Esophagus squamous epithelium (tissue), 5 donors: ENCODE measurements at places on chromosomes 6 and 20. TPM values are rescaled to one million over a fixed set of nuclear protein-coding genes. Genes with fewer than 3 reads are reported as not detected.

ALDH8A1 gene
- total RNA-seq, result not detected

DNA sequence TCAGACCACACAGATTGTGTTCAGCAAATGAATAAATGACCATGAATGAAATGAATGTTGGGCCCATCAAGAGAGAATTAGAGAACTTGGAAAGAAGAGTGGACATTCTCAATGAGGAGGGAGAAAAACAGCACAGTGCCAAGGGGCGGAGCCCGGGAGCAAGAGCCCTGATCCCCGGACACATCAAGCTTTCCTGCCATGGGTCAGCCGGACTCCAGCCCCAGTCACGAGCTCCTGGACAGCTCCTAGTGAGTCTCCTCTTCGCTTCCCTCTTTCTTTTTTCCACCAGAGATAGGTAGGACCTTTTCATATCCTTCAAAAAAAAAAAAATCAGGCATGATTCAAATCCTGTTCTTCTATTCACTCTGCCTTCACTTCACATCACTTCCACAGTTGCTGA lies 274.2 kb downstream of the NRN1 start:
- peaks cover 6% of the 10 kb centered on the region for H3K4me1 ChIP-seq
- H3K27me3 ChIP-seq, result no peaks in the 10 kb centered on the region
- H3K27ac ChIP-seq, result no peak overlapping the region

IL17A gene
- not detected for total RNA-seq

GRCh38 chr6:4790158-4790899 lies 14.1 kb downstream of the CDYL start:
- no peak for DNase-seq
- no peaks in the 10 kb centered on the region for H3K27me3 ChIP-seq
- no peak overlapping the region for H3K27ac ChIP-seq
- H3K4me3 ChIP-seq, result no peak overlapping the region
- no peaks in the 10 kb centered on the region for H3K4me1 ChIP-seq
- no peaks in the 10 kb centered on the region for H3K36me3 ChIP-seq
